Uterus (tissue), 4 donors: ENCODE measurements at places on chromosomes 12 and 14. TPM values are rescaled to one million over a fixed set of nuclear protein-coding genes. Genes with fewer than 3 reads are reported as not detected.

- DNase-seq = peak; percentile 37
These were observed 198.7 kb upstream of the EEA1 start for GRCh38 chr12:93127582-93128331.

DNA sequence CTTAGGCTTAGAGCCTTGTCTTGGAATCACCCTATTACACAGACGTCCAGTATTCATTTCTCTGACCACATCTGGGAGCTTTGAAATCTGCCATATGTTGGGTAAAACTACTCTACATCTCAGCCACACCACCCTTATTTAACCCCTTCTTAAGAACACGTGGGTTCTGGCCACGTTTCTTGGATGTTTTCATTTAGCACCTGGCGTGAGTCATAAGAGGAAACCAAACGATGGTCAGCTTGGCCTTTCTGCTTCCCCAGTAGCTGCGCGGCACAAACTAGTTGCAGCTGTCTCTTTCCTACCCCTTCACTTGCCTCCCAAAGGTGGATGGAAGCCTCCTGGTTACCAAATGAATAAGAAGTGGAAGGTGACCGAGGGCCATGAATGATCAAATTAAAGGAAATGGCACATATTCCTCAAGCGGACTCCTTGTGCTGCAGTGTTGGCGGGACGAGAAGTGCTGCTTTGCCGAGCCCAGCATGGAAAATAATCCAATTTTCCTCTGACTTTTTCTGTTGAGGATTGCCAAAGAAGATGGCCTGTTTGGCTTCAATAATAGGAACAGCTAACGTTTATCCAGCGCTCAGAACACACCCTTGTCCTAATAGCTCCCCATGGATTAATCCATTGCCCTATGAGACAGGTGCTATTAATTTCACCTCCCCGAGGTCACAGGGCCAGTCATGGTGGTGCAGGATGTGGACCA, 154.1 kb downstream of the ZNF664 start:
- DNase-seq = no peak

GRCh38 chr14:42322531-42323284, 716.0 kb downstream of the LRFN5 start:
- DNase-seq = no peak

GRCh38 chr12:85036234-85036707, at the start of the genes LRRIQ1 and TSPAN19:
Gene LRRIQ1, plus strand, starts transcription at chr12:85036351. Its CDS starts 1,826 bp downstream, at chr12:85038177.
Gene TSPAN19, minus strand, starts transcription at chr12:85036277. Its CDS starts 6,331 bp downstream, at chr12:85029946.
- peak; percentile 71 for DNase-seq

DNA sequence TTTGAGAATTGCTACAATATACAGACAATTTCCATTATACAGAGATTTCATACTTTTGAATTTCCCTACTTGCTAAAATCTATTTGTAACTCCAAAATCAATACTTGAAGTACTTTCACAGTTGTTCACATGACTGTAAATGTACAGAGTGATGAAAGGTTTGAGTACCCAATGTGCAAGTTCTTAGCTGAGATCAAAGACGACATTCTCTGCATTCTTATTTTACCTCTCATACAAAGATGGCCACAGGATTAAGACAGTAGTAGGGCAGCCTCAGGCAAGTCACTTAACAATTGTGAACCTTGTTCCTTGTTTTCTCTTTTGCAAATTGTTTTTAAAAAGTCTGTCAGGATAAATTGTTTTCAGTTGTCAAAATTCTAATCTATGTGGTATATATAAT, 255.9 kb upstream of the KITLG start:
- DNase-seq = no peak

The PTCSC3 gene
- not detected for total RNA-seq

The HOMEZ gene
- 5.1 TPM for total RNA-seq

The GLIPR1L2 gene
- not detected for total RNA-seq
